ENCODE measurements at places on chromosomes 16 and 17.

GRCh38 chr16:83903751-83904150 lies 4.8 kb downstream of the MLYCD start:
- DNase-seq: no peak

- no peak for DNase-seq
Observed at GRCh38 chr17:27810211-27810901, 10.0 kb upstream of the NOS2 start.

- no peak for DNase-seq
Observed at GRCh38 chr17:81961521-81962498, 823 bp upstream of the NOTUM start.

- DNase-seq: no peak
Observed at GRCh38 chr16:83602761-83603722, 204.7 kb upstream of the HSBP1 start.

GRCh38 chr16:53147500-53148065 lies 92.8 kb downstream of the CHD9 start:
- no peak for DNase-seq

- DNase-seq: no peak
Observed at GRCh38 chr17:73646409-73647300, 2.4 kb upstream of the SDK2 start.

GRCh38 chr17:66444031-66444430 lies 141.6 kb downstream of the PRKCA start:
- DNase-seq: no peak

GRCh38 chr17:58252141-58252540 lies 13.8 kb downstream of the LPO start:
- no peak for DNase-seq

DNA sequence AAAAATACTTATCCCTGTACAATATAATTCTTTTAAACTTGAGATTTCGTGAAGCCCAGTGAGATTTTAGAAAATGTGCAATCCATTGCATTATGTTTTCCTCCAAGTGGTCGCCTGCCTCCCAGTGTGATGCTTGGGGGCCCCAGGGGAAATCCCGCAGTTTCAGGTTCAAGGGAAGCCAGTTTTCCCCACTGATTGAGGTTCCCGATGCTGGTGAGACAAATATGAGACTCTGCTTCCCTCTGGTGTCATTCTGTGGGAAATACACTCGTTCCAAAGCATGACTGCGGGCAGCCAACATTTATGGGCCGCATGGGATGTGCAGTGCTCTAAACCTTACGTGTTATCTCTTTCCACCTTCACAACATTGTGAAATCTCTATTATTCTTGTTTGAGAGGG lies 200.8 kb downstream of the PRKCB start:
- no peak for DNase-seq
